Central memory CD4-positive, alpha-beta T cell (primary cell): ENCODE measurements at places on chromosomes 3 and 15.

- DNase-seq = no peak
Measured at GRCh38 chr3:125289429-125289981, 77.0 kb upstream of the SLC12A8 start.

DNA sequence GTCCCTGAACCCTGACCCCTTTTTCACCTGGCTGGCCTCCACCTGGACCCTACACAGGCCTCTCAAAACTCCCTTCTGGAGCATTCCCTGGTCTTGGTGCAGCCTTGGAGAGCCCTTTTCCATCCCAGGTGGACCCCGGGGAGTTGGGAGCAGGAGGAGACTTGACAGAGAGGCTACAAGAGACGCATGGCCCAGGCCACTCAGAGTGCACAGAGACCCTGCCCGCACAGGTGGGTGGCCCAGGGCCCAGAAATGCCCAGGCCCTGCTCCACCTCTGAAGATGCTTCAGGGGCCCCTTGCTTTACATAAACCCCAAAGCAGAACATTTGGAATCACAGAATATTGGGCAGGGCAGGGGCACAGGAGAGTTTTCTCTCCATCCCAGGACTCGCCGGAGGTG lies 34.4 kb downstream of the CYP11A1 start:
- no peak for DNase-seq

- no peak for DNase-seq
Measured at GRCh38 chr3:4935347-4935746, 43.9 kb upstream of the BHLHE40 start.

- no peak for DNase-seq
Measured at GRCh38 chr15:68421798-68422402, 10.1 kb downstream of the ITGA11 start.

DNA sequence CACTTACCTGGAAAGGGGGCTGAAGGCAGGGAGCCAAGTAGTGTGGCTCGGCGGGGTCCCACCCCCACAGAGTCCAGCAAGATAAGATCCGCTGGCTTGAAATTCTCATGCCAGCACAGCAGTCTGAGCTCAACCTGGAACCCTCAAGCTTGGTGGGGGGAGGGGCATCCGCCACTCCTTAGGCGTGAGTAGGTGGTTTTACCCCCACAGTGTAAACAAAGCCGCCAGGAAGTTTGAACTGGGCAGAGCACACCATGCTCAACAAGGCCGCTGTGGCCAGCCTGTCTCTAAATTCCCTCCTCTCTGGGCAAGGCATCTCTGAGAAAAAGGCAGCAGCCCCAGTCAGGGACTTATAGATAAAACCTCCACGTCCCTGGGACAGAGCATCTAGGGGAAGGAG lies 156.3 kb downstream of the KBTBD8 start:
- no peak for DNase-seq

GRCh38 chr3:27171113-27171512 lies 198.1 kb downstream of the NEK10 start:
- no peak for DNase-seq

DNA sequence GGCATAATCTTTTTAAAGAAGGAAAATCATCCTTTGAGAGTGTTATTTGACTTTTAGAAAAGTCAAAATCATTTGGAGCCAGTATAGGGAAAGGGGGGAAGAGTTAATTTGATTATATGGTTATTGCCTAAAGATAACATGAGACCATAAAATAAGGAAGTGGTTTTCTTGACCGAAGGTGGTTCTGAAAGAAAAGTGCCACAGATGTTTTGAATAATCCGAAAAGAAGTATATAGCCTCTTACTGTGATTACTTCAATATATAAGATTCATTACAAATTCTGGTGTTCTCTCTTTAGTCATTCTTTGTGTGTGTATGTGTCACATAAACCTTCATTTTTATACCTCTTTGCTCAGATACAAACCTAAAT lies 1.1 kb downstream of the DNAJB11 start:
- no peak for DNase-seq

DNA sequence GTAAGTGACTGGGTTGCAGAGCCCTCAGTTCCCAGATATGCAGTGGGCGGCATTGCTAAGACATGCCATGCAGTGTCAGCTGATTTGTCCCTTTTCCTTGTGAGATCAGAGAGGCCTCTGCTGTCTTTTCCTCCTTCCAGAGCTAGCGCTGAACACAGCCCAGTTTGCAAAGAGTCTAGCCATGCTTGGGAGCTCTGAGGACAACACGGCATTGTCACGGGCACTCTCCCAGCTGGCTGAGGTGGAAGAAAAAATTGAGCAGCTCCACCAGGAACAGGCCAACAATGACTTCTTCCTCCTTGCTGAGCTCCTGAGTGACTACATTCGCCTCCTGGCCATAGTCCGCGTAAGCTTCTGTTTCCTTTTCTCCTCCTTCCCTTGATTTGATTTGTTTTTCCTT lies 20.0 kb upstream of the SNX22 start:
- no peak for DNase-seq

DNA sequence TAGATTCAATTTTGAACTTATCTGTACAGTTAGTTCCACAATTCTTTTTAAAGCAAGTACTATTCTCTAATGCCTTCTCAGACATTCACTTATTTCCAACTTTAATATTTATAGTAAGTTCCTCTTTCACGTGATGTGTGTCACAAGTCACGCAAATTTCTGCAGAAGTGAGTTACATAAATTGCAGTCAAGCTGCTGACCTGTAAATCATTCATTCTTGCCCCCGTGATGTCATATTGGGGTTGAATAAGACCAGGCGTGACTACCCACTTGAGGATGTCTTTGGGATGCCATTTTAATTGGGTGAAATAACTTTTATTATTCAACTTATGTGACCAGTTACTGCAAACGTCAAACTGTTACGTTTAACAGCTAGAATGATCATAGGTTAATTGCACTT lies 15.1 kb downstream of the PPARG start:
- no peak for DNase-seq

DNA sequence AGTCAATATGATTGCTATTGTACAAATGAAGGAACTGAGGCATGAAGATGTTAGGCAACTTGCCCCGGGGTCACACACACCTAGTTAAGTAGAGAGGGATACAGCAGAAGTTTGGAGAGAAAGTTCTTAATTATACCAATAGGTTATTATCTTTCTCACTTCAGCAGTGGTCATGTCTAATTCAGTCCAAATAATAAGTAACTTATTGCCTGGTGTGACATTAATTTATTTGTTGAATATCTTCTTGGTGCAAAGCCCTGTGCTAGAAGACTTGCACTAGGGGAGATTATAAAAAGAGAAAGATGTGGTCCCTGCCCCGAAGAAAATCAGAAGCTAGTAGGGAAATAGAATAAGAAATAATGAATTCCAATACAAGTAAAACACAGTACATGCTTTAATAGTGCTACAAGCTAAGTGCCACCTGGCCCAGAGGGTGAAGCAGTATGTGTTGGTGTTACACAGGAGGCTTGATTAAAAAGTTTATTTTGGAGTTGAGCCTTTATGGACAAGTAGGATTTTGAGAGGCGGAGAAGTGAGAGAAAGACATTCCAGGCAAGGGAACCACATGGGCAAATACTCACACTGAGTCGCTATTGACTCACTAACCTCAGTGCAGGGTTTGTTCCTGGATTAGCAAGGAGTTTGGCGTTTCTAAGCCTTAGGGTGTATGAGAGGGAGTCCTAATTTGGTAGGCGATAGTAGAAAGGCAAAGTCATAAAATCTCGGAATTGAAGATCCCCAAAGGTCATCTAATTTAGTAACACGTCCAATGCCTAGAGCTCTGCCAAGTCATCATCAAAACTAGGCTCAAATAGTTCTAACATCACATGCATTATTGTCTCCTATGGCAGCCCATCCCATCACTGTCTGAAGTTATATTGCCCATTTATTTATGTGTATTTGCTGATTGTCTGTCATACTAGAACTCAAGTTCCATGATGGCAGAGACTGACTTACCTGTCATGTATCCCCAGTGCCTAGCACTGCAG lies 19.2 kb upstream of the GSK3B start:
- DNase-seq = no peak

DNA sequence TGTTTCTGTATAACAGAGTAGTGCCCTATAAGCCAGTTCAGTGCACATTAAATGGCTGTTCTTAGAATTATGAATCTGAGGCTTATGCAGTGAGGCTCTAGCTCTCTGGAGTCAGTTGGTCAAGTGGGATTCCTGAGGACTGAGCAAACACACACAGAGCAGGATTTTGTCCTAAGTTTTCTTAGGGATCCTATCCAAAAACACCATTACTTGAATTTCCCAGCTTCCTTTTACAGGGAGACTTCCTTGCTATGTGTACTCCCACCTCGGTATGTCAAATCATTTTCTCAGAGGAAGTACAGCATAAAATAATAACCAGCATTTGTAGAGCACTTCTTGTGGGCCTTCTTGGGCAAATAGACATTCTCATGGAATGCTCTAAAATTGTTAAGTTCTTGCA lies 63.1 kb upstream of the GOLGA6B start:
- DNase-seq = no peak

DNA sequence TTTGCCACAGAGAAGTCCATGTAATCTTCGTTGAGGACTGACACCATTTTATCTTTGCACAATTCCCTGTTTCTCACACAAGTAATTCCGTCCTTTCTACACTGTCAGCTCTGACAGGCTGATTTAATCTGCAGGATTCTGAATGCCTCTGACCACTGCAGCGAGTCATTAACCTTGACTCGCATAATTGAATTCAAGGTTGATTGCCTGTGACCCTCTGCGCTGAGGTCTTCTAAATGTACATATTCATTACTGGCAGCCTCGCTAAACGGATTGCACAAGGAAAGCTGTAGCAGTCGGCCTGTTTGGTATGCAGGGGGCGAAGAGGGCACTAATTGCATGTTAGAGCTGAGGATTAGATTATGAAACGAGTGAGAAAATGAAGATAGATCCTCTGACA lies 147.8 kb downstream of the SHOX2 start:
- no peak for DNase-seq

GRCh38 chr3:158683230-158683962 lies 10.9 kb upstream of the LXN start:
- no peak for DNase-seq

GRCh38 chr3:162317046-162317445 lies 820.4 kb downstream of the OTOL1 start:
- DNase-seq = no peak

DNA sequence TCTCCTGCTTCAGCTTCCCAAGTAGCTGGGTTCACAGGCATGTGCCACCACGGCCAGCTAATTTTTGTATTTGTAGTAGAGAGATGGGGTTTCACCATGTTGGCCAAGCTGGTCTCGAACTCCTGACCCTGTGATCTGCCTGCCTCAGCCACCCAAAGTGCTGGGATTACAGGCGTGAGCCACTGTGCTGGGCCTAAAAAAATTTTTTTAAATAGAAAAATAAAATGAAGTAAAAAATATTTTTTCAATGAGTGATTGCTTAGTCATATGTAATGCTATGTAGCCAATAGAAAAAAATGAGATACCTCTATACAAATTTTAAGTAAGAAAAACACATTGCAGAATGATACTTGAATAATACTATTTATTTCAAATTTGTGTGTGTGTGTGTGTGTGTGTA lies 27.9 kb upstream of the SLC30A4 start:
- DNase-seq = no peak

- DNase-seq = peak; percentile 73
Measured at GRCh38 chr15:66912001-66912400, 153.4 kb upstream of the SMAD3 start.

- DNase-seq = no peak
Measured at GRCh38 chr3:110625201-110625747, 446.3 kb upstream of the NECTIN3 start.

GRCh38 chr3:147701195-147701594 lies 292.0 kb downstream of the ZIC1 start:
- no peak for DNase-seq

DNA sequence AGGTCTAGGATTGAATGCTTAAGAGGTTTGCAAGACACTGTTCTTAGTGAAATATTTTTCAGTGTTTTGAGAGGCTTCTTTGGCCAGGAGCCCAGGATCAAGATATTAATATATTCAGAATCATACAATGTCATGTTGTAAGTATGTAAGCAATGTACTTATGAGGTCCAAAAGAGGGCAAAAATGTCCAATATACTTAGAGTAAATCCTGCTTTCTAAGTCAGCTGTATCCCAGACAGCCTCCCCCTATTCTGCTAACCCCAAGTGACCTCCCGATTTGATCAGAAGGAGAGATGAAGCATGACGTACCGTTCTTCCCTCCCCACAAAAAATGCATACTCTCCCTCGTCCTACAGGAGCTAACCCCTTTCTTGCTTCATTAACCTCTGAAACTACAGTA lies 70.9 kb downstream of the CHAC1 start:
- no peak for DNase-seq

DNA sequence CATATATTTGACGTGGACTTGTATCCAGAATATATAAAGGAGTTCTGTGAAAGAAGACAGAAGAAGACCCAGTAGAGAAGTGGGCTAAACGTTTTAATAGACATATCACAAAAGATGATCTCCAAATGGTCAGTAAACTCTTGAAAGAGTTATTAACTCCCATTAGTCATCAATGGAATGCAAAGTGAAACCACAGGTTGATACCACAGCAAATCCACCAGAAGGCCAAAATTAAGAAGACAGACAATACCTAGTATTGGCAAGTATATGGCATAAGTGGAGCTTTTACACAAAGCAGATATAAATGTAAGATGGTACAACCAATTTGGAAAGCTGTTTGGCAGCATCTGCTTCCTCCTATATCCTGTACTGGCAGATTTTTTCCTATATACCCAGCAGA lies 6.0 kb downstream of the SPATA16 start:
- DNase-seq = no peak

DNA sequence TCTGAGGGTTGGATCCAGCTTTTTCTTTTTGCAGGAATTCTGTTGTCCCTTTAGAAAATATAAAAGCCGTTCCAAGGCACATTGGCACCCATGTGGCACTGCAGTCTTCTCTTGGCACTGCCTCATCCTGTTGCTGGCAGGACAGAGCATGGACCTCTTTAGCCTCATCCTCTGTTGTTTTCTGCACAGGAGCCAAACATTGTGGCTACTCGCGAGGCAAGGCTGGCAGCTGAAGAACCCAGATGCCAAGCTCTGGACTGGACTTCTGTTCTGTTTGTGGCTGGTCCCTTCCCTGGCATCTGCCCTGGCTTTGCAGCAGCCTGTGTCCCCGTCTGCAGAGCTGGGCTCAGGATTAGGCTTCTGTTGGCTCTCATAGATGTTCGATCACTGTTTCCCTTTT lies 224.7 kb upstream of the TBC1D5 start:
- no peak for DNase-seq

- DNase-seq = no peak
Measured at GRCh38 chr3:156847752-156848448, 21.7 kb downstream of the LEKR1 start.

DNA sequence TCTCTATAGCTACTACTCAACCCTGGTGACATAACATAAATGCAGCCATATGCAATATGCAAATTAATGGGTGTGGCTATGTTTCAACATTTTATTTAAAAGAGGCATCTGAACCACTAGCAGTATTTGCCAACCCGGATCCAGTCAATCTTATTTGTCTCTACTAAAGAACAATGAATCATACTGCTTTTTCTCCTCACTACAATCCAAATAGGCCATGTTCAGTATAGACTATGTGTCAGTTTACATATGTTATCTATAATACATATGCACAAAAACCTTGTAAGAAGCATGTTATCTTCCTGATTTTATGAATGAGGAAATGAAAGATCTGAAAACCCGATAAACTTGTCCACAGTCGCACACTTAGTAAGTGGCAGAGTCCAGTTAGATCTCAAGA lies 125.7 kb downstream of the STAG1 start:
- no peak for DNase-seq

- no peak for DNase-seq
Measured at GRCh38 chr3:30399394-30400181, 206.8 kb upstream of the TGFBR2 start.
